ENCODE measurements at places on chromosomes 5 and 9.

DNA sequence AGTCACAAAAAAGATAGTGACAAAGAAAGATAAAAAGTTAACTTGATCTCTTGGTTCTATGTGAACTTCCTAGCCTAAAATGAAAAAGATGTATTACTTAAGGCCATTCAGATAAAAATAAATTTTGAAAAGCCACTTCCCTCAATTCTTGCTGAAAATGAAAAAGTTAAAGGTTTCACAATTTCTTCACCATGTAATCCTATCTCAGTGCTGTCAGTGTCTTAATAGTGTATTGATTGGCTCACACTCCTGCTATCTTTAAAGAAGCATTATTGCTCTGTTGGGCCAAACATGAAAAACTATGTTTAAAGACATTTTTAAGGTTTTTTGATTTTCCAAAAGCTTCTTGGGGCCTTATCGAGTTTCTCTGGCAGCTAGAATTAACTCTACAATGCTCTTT, 18.1 kb upstream of the EGFLAM start:
- DNase-seq, result no peak

DNA sequence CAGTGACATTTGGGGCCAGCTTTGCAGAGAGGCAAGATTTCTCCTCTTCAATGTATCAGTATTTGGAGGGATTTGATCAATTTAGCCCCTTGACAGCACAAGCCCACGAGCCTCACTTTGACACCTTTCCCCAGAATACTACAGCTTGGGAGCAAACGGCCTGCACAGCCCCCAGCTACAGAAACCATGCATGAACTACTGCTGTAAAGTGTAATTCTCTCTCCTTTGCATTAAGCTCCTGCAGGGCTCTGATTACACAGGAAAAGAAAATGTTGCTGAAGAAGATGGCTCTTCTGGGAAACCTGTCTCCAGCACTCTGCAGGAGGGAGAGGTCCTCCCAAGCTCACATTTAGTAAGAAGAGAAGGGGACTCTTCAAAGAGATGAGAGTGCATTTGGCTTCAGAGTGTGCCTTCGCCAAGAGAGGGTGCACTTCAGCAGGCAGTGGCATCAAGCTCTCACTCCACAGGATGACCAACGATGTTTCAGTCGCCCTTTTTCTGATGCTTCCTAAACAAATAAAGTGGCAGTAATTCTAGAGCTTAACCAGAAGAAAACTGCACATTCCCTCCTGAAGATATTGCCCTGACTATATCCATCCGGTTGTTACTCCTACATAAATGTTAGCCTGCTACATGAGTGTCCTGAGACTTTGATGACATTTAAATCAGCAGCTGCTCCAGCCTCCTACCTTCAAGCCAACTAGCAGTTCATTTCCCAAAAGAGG, 272.2 kb downstream of the AUH start:
- DNase-seq, result peak; percentile 68

GRCh38 chr9:11086561-11086960, 473.8 kb upstream of the PTPRD start:
- DNase-seq, result no peak

GRCh38 chr5:123066016-123066415, 23.0 kb upstream of the PRDM6 start:
- DNase-seq, result no peak

DNA sequence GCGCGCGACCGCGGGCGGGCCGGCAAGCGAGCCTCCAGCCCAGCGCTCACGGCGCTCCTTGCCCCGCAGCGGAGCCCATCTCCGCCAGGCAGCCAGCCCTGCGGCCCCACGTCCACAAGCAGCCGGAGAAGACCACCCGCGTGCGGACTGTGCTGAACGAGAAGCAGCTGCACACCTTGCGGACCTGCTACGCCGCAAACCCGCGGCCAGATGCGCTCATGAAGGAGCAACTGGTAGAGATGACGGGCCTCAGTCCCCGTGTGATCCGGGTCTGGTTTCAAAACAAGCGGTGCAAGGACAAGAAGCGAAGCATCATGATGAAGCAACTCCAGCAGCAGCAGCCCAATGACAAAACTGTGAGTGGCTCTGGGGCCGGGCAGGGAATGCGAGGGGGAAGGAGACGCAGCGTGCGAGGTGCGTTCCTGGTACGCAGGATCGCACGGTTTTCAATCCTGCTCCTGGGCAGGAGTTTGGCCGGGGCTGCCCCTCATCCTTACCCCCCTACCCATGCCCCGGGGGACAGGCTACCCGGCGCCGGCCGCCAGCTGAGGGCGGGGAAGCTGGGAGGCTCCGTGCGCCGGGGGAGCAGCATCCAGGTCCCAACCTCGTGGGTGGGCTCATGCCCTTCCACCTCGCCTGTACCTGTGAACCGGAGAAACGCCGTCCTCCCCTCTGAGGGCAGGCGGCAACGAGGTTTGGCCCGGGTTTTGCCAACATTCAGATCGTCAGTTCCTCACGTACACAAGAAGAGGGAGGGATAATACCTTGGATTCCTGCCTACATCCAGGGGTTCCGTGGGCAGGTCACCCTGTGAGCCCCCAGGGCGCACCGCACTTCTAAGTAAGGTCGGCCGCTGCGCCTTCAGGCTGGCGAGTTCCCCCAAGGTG, 6.6 kb downstream of the ISL1 start:
- no peak for DNase-seq

DNA sequence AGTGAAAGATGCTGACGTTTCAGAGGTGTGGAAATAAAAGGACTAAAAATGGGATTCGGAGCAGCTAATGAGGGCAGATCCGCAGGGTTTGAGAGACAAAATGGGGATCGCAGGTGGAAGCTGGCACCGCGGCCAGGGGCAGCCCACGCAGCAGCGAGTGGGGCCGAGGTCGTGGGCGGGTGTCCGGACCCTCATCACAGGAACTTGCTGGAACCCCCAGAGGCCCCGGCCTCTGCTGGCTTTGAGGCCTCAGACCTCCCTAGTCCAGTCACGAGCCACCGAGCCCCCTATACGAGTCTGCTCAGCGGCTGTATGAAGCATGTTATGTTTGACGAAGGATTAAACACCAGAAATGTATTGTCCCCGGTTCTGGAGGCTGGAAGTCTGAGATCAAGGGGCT, 45.8 kb upstream of the FCN1 start:
- DNase-seq, result no peak

- no peak for DNase-seq
These were observed 12.0 kb downstream of the INIP start for GRCh38 chr9:112705768-112706427.

- DNase-seq, result no peak
These were observed 384 bp upstream of the MRPS2 start for GRCh38 chr9:135500071-135500524.

- DNase-seq, result peak; percentile 2
These were observed 13.0 kb downstream of the GLRX start for GRCh38 chr5:95809414-95809960.

DNA sequence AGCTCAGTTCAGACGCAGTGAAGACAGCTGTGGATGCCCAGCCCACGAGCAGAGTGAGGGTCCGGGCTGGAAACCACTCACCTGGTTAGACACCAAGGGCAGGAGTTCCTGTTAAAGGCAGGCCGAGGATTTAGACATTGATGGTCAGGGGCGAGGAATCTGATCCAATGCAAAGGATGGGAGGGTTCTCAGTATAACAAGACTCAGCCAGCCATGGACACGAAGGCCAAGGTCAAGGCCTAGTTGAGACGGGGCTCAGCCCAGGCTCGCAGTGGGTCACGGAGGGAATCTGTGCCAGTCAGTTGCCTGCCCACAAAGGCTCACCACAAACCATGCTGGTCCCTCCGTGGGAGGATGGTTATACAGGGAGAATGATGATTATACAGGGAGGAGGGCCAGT, 63.3 kb upstream of the FCN1 start:
- DNase-seq, result no peak

Measured in RPMI7951 (cell line).